Brain microvascular endothelial cell (primary cell): ENCODE measurements at places on chromosomes 11 and 22.
A peak's percentile ranks its signal among the peaks of the same experiment; 100 is the strongest.

GRCh38 chr11:9755561-9756185, 91.8 kb downstream of the SWAP70 start:
- peak; percentile 90 for DNase-seq

- DNase-seq = no peak
These were observed 1635.2 kb downstream of the FAM181B start for GRCh38 chr11:81098471-81098870.

DNA sequence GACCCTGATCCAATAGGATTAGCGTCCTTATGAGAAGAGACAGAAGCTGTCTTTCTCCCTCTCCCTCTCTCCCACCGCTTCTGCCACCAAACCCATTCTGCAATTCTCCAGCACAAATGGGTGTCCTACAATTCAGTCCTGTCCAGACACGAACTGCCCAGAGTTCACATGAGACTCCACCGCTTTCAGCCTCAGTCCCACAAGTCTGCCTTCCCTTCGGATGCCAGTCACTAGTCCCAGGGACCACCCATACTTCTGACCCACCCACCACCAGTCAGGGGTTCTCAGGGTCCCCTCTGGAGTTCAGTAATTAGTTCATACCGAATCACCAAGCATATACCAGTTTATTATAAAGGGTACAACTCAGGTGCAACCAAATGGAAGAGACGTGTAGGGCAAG, 73.6 kb downstream of the TRIM29 start:
- DNase-seq = no peak

- no peak for DNase-seq
These were observed 123.5 kb upstream of the PARVA start for GRCh38 chr11:12253843-12254281.

- DNase-seq = no peak
These were observed 53.4 kb upstream of the SCUBE2 start for GRCh38 chr11:9144828-9145227.

DNA sequence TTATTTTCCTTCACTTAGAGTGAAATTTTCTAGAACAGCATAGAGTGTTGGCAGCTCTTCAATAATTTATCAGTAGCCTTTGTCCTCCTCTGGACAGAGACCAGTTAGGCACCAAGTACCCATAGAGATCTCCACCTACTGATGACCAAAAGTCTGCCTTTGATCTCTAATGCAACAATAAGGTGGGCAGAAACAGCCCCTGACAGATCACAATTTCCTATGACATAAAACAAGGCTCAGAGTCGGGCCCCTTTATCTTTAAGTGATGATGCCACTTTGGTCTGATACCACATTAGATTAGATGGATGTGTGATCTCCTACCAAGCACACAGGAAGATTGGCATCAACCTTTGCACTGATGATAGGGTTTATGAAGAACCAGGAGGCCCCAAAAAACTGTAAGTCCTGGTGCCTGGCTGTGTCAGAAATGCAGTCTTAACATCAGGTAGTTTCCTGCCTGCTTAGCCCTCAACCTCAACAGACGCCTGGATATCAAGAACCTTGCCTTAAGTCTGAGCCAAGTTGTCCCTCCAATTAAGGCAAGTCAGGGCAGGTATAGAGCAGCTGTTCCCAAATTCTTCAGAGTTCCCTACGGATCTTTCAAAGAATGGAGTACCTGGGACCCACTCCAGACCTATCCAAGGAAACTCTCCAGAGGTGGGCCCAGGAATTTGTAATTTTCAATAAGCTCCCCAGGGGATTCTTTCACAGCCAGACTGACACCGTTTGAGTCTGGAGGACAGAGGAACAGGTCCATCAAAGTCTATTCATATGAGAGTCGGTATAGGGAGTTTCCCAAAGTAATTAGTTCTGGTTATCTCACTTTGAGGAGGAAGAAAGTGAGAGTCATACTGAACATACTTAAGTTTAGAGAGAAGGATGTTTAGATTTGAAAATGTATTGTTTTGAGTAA, 30.6 kb upstream of the TMPRSS4 start:
- DNase-seq = no peak

- no peak for DNase-seq
These were observed 9.9 kb upstream of the SEC14L3 start for GRCh38 chr22:30481711-30482110.

DNA sequence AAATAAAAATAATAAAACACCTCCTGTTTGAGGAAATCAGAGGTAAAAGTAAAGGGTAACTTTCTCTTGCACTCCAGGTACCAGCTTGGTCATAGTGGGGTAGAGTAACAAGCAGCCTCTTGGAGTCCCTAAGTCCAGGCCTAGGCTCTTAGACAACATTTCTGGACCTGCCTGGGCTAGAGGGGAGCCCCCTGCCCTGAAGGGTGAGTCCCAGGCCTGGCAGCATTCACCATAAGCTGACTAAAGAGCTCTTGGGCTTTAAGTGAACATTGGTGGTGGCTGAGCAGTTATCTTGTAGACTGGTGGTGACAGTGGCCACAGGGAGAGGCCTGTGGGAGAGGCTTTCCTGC, 18.6 kb upstream of the OR56A3 start:
- DNase-seq = no peak

DNA sequence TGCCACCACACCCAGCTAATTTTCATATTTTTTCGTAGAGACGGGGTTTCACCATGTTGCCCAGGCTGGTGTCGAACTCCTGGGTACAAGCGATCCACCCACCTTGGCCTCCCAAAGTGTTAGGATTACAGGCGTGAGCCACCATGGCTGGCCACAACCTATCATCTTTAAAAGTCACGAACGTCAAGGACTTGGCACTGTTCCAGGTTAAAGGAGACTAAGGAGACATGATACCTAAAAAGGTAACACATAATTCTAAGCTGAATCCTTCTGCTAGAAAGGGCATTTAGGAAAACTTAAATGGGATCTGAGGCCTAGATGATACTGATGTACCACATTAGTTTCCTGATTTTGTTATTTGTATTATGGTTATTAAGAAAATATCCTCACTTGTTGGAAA, 43.3 kb upstream of the SYT9 start:
- no peak for DNase-seq

- no peak for DNase-seq
These were observed 31.4 kb downstream of the NUMA1 start for GRCh38 chr11:72048766-72049460.

DNA sequence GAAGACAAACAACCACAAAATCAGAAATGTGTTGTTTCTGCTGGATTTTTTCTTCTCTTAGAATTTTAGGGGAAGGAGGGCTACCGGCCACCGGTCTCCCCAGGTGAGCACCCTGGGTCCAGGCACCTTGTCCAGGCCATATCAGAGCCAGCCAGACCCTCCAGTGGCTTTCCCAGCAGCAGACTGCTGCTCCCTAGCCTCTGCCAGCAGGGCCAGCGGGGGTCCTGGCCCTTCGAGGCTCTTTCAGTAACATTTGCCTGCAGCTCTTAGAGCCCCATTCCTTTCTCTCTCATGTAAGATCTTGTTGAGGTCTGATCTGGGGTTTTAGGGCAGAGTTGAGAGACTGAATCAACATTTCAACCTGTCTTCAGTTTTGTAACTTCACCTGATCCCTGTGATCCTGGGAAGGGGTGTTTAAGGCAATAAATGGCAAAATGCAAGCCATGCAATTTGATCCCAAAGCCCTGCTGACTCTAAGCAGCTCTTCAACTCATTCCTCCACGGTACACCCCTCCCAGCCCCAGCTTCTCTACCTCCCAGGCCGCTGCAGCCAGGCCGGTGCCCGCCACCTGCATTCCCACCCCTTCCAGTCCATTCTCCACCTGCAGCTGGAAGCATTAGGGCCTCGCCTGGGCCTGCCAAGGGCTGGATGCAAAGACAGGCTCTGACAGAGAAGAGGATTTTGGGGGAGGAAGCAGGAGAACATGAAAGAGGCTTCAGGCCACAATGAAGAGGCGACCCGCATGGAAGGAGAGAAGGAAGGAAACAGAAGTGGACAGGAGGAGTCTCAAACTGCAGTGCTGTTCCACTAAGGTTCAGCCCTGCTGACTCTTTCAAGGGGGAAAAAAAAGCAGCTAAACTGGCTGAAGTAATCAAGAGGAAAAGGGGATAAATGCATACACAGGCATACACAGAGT, 113.0 kb upstream of the FGF3 start:
- DNase-seq = no peak

GRCh38 chr22:24937114-24937513, 9.4 kb downstream of the LHFPL7 start:
- peak; percentile 44 for DNase-seq

DNA sequence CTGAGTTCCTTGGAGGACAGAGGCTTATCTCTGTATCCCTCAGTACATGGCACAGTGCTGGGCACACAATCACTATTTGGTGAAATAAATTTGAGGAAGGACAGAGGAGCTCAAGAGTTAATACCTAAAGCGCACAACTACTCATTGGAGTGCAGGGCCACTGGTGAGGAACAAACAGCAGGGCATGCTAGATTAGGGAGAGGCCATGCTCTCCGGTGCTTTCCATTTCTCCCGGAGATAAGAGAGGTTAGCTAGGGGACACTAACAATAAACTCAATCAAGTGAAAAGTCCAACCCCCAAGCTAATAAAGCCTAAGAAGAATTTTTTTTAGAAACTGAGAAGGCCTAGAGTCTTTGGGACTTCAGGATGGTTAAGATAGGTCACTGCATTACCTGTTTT, 29.1 kb downstream of the NFRKB start:
- no peak for DNase-seq

- DNase-seq = peak; percentile 12
These were observed 6.8 kb downstream of the TOM1 start for GRCh38 chr22:35306350-35306967.

GRCh38 chr22:47174096-47174495, 411.6 kb downstream of the TBC1D22A start:
- no peak for DNase-seq

DNA sequence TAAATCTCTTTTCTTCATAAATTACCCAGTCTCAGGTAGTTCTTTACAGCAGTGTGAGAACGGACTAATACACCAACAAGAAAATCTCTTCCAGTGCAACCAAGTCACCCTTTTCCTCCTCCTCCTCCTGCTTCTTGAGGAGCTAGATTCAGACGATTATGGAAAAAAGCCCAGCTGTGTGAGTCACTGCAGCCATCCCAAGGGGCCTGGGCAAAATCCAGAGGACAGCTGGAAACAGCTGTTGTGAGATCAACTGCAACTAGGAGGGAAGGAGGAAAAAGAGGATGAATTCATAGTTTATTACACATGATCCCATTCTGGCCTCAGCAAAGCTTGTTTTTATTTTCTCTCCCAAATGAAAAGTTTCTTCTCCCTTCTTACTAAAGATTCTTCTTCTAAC, 32.9 kb downstream of the RBFOX2 start:
- peak; percentile 88 for DNase-seq

DNA sequence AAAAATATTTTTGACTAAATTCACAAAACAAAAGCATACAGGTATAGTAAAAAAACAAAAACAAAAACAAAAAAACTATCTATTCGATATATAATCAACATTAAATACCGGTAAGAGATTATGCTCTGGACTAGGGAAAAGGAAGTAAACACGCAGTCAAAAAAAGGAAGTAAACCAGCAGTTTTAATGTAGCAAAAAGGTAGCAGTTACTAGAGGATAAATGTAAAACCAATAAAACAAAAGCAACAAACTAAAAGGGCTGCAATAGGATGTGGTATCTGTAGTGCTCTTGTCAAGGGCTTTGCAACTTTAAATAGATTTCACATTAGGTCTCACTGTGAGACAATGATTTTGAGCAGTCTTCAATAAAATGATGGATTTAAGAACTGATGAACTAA, 2.4 kb downstream of the TRIM22 start:
- DNase-seq = no peak

- DNase-seq = no peak
These were observed 242.0 kb downstream of the ETS1 start for GRCh38 chr11:128345316-128345715.

GRCh38 chr11:110455718-110456117, 26.0 kb downstream of the FDX1 start:
- DNase-seq = no peak

DNA sequence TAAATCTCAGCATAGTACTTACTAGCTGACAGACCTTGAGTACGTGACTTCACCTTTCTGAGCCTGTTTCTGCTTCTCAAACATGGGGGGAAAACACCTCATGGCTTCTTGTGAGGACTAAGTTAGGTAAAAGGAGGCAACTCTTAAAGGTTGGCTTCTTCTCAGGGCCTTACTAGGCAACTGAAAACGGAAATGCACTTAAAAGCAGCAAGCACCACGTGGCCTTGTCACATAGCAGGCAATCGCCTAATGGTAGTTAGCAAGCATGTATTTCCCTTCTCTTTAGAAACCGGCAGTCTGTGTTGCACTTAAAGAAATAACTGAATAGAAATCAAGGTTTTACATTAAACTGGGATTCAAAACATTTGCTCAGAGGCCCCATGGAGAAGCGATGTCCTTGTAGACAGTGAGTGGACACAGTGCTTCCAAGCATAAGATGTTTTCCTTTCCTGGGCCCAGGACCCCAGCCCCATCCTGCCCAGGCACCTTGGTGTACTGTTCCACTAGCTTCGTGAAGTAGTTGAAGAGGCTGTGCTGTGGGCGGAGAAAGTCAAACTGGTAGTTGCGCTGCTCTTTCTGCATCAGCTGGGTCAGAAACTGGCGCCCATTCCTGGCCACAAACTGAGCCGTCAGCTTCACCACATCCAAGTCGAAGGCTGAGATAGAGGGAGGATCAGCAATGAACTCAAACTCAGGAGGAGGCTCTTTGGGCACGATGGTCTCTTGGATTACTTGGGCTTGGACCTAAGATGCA, 12.1 kb downstream of the SF3A1 start:
- DNase-seq = no peak

DNA sequence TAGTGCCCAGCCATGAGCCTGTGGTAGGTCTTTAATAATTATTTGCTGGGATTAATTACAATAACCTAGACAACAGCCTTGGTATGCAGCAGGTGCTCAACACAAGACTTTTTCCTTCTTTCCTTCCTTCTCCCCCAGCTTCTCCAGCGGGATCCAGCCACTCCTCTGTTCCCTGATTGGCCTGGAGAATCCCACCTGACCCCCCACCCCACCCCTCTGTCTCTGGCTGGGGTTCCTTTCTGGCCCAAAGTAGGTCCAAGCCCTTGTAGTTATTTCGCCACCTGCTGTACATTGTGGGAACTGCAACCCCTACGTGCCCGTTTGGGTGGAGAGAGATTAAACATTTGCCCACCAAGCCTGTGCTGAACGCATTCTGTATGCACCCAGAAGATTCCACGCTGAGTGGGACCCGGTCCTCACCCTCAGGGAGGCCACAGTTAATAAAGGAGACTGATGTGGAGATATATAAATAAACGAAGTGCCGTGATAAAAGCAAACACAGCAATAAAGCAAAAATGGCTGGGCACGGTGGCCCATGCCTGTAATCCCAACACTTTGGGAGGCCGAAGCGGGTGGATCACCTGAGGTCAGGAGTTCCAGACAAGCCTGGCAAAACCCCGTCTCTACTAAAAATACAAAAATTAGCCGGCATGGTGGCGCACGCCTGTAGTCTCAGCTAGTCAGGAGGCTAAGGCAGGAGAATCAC, 32.1 kb upstream of the DGKZ start:
- peak; percentile 66 for DNase-seq

DNA sequence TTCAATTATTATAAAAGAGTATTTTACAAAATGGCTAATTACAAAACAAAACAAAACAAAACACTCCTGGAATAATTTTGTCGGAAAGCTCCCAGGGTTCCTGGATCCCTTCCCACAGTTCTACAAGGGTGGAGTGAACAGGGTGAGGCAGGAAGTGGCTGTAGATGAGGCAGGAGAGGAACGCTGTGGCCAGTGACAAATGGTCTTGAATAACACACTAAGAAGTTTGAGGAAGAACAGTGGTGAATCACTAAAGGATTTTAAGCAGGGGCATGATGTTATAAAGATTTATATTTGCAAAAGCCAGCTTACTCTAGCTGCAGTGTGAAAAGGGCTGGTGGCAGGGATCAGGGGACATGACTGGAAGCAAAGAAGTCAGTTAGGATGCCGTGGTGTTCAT, 33.8 kb upstream of the APOA1 start:
- peak; percentile 78 for DNase-seq
